Activated effector memory CD4-positive, alpha-beta T cell treated with anti-CD3 and anti-CD28 coated beads, Interleukin-2, amount 50 U/mL, for 16 hours (primary cell): ENCODE measurements at places on chromosomes 3 and 15.

GRCh38 chr3:32239307-32240158 is 1.1 kb downstream of the CMTM8 start:
- peak; percentile 67 for DNase-seq

GRCh38 chr3:151827816-151828215 is 13.9 kb downstream of the AADAC start:
- DNase-seq, result no peak

DNA sequence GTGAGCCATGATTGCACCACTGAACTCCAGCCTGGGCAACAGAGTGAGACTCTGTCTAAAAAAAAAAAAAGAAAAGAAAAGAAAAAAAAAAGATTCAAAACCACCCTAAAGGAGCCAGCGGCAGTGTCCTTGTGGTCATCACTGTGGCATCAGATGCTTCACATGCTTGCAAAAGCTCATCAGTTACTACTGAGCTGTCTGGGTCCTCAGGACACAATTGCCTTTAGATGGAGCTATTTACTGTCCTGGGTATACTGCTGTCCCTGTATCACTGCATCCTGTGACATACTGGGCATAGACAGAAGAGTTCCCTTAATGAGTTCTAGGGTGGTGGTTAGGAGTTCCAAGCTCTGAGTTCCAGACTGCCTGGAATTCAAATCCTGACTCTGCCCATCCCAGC is 85.8 kb downstream of the LINGO1 start:
- no peak for DNase-seq

GRCh38 chr3:65478551-65479500 is 559.9 kb downstream of the MAGI1 start:
- no peak for DNase-seq

DNA sequence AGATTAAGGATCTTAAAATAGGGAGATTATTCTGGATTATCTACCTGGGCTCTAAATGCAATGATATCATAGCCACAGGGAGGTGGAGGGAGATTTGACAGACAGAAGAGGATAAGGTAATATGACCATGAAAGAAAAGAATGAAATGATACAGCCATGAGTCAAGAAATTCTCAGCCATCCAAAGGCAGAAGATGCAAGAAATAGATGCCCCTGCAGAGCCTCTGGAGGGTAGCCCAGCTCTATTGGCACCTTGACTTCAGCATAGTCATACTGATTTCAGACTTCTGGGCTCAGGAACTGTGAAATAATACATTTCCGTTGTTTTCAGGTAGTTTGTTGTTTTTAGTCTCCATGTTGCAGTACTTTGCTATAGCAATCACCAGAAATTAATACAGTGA is 31.9 kb upstream of the FOXB1 start:
- DNase-seq, result no peak

DNA sequence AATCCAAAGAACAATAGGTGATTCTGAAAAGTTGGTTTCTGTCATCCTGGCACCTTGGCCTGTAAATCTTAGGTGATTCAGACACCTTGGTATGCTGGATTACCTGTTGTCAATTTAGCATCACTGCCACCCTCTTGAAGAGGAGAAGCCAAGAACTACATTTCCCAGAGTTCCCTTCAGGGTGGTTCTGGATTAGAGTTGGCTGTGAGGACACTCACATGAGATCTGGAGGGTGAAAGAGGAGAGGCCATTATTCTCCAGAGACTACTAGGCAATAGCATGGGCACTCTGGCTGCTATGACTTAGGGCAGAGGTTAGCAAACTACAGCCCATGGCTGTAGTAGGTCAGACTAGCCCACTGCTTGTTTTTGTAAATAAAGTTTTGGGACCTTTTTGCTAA is 41.7 kb upstream of the CORO2B start:
- no peak for DNase-seq

GRCh38 chr3:96996009-96996408 is 181.6 kb downstream of the EPHA6 start:
- DNase-seq, result no peak
